ENCODE measurements at places on chromosomes 3 and 15.

- no peak for DNase-seq
Measured at GRCh38 chr3:37375184-37376127, 201.1 kb upstream of the LRRFIP2 start.

GRCh38 chr3:81442758-81443456, 318.5 kb downstream of the GBE1 start:
- no peak for DNase-seq

DNA sequence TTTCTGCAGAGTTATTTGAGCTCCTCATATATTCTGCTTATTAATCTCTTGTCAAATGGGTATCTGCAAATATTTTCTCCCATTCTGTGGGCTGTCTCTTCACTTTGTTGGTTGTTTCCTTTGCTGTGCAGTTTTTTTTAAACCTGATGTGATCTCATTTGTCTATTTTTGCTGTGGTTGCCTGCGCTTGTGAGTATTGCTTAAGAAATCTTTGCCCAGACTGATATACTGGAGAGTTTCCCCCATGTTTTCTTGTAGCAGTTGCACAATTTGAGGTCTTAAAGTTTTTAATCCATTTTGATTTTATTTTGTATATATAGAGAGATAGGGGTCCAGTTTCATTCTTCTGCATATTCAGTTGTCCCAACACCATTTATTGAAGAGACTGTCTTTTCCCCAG, 102.3 kb downstream of the POLQ start:
- no peak for DNase-seq

DNA sequence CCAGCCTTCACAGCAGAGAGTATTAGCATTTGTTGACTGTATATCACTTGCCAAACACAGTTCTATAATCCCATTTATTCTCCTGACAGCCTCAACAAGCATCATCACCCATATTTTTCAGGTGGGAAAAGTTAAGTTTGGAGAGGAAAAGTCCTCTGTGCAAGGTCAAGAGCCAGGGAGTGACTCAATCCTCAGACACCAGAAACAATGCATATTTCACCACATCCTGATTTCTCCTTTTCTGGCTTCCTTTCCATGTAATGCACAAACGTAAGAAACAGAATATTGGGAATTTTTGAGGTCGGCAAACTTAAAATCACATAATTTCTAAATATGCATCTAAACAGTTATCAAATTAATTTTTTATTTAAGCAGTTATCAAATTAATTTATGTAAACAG, 116.0 kb upstream of the GADL1 start:
- no peak for DNase-seq

- no peak for DNase-seq
Measured at GRCh38 chr3:15628967-15629366, 27.4 kb downstream of the BTD start.

DNA sequence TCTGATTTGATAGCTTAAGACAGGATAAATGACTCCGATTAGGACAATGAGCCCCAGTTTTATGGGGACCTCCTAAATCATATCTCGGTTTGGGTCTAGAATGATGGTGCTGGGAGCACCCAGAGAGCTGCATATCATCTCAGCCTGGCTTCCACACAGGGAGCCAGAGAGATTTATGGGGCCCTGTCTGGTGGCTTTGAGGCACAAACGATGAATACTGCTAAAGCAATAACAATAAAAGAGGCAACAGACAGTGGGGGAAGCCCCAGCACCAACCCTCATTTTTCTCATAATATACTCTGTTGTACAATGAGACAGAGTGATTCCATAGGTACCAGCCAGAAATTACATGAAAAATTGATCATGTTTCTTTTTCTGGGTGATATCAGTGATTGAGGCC, 889.0 kb upstream of the CFAP20DC start:
- no peak for DNase-seq

DNA sequence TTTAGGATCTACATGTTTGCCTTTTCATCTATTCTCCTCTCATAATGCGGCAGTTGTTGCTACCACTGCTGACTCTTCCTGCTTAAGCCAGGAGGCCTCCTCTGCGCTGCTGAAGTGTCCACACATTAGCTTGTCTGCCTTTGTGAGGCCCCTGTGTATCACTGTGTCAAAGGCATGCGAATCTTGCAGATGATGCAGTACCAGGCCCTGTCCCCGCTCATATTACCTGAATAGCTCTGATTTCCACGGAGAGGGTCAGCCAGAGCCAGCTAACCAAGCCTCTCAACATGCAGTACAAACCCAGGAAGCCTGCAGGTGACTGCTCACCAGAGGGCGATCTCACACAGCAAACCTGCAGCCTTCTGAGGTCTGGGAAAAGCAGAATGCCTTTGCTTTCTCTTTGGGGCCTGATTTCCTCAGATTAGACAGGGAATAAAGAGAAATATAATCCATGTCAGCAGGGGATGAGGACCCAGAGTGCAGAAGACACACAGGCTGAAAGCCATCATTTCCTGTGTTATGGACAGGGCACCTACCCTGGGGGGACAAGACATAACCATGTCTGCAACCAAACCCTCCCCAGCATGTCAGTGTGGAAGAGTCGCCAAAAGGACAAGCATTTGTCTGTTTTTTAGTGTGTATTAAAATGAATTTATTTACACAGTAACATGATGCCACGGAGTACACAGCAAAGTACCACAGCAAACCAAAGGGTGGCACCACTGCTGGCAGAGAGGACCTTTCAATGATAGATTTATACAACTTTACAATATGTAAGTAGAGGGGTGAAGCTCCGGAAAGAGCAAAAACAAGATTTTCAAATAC, 36.8 kb upstream of the TSPAN3 start:
- DNase-seq = no peak

GRCh38 chr15:29589416-29589815, 232.9 kb downstream of the TJP1 start:
- no peak for DNase-seq

DNA sequence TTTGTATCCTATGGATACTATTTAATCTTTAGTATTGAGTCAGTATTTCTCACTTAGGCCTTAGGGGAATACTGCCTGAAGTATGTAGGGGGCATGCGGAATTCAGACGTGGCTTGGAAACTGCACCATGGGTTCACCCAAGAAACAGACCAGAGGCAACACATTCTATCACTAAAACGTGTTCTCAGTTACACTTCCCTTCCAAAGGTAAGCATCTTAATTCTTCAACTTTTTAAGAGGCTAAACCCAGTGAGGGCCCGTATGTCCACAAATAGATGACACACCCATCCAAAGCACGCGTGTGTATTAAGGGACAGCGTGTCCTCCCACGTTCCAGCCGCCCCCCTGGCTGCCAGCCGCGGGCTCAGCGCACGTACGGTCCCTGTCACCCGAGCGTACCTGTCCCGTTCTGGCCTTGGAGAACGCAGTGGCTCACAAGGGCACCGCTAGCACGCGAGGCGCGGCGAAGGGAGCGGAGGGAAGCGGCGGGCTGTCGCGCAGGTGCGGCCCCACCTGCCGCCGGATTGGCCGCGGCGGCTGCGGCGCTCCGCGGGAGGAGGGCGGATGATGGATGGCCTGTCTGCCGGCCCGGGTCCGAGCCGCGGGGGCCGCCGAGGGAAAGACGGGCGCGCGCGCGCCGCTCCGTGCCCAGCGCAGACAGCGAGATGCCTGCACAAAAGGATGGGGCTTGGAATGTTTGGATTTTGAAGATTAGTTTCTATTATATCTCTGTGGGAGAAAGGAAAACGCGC, 1003.9 kb upstream of the NR2F2 start:
- DNase-seq = no peak

GRCh38 chr15:31162721-31163510, 61.4 kb upstream of the TRPM1 start:
- DNase-seq = no peak

- no peak for DNase-seq
Measured at GRCh38 chr3:48022178-48022577, 6.0 kb upstream of the MAP4 start.

DNA sequence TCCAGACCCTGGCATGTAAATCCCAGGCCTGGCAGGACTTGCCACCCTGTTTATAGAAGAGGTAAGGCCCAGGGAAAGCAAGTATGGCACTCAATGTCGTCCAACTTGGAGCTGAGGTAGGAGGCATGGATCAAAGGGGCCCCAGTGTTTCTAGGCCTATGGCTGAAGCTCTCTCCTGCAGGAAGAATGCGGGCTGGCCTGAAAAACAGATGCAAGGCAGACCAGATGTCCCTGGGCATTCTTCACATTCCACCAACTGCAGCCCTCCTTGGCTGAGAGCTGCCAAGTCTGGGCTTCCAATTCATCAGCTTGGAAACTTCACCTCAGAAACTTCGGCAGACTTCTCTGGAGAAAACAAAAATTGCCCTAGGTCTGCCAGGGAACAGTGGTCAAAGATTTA, 22.2 kb downstream of the MESD start:
- no peak for DNase-seq

- no peak for DNase-seq
Measured at GRCh38 chr3:179098388-179099077, 26.9 kb upstream of the ZMAT3 start.

DNA sequence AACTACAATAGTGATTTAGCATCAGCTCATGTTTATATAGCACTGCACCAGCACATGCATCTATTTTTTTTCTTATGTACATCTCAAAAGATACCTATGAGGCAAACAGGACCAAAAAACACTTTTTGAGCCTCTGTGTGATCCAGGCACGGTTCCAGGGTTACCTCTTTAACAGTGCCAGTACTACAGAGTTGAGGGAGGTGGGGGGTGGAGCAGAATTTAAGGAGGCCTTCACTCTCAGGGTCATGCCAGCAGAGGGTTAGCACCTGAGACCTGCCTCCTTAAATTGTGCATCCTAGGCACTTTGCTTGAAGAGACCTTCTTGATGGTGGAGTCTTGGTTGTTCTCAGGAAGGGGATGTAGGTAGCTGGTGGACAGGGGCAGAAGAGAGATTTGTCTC, 150.3 kb upstream of the TBL1XR1 start:
- DNase-seq = no peak

GRCh38 chr3:64270142-64270865, 45.0 kb upstream of the PRICKLE2 start:
- no peak for DNase-seq

- DNase-seq = no peak
Measured at GRCh38 chr3:161372321-161373260, 1.3 kb upstream of the SPTSSB start.

- DNase-seq = no peak
Measured at GRCh38 chr15:73926219-73927002, at the start of gene LOXL1. Gene LOXL1 (plus strand): TSS chr15:73926462. CDS start chr15:73926784, 322 bp downstream.

DNA sequence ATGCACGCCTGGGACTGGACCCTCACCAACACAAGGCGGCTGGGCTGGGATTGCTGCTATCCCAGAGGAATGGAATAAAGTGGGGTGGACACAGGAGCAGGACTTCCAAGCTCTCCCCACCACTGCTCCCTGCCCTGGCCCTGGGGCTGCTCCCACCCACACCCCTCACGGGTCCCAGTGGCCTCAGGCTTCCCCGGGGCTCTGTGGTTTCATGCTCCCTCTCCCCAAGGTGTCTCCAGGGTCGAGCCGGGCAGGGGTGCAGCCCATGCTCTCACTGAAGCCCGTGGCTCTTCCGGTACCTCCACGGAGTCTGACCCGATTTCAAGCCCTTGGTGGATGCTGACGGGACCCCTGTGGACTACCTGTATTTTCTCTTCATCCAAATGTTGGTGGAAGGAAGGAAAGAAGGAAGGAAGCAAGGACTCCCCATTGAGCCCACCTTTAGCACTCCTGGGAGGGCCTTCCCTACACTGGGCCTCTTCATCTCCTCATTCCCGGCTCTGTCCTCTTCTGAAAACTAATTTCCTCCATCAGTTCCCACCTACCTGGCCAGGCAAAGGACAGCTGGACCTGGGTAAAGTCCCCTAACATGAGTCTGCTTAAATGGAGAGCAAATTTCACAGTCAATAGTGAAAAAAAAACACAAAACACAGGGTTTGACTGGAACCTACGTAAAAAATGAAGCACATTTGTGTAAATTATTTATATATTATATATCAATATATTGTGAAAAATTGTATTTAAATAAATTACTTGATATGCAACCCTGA, 44.0 kb upstream of the PCSK6 start:
- DNase-seq = no peak

GRCh38 chr3:34155666-34156065, 357.2 kb downstream of the PDCD6IP start:
- no peak for DNase-seq

DNA sequence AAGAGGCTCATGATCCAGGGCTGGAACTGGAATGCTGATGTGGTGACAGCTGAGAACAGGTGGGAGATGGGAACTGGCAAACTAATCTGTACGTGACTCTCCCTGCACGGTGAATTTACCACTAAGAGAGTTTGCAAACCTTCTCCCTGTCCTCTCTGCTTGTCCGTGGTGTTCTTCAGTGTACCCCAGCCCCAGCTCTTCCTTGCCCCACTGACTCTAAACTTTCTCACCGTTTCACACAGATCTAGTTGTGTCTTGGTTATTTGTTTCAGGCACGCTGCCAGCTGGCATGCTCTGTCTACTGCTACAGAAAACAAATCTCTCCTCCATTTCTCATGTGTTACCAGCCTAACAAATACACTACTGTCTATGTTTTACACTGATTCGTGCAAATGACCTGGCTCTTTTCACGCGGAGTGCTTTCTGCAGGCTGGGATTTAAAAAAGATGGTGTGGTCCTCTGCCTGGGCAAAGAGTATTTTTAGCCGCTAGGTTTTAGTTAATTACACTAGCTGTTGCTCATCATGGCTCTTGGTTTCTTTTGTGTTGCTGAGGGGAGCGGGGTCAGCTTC, 192.7 kb upstream of the LRIG1 start:
- no peak for DNase-seq

GRCh38 chr3:113273011-113273410, 61.7 kb downstream of the BOC start:
- no peak for DNase-seq

DNA sequence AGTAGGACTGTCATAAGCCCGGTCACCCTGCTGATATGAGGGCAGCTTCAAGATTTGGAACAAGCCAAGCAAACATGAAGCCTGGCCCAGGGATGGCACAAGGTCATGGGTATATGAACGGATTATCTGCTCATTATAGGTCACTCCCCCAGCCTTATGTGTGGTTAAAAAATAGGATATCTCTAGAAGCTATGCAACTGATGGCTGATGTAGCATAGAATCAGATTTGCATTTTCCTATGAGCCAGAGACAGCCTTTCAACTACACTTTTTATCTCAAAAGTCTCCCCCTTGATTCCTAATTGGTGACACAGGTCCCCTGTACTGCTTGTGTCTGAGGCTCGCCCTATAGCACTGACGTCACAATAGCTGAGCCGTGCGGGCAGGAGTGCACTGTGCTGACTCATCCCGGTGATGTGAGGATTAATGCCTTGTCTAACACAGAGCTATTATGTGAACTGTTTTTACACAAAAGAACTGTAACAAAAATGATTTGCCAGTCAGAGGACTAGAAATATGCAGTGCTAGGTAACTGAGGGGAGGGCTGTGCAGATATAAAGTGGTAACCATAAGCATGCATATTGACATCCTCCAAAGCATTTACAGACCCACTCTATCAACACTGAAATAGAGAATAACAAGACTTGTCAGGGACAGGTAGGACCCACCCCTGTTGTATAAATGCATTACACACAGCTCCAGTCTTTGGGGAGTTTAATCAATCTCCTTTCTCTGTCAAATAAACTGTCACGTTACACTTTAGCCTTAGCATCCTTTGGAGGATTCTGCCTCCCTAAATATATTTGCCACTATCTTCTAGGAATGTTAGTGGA, 204.9 kb downstream of the TIGIT start:
- DNase-seq = no peak

Measured in SK-N-MC (cell line).